Dermis lymphatic vessel endothelial cell (primary cell): ENCODE measurements at places on chromosomes 2 and 18. TPM values are rescaled to one million over a fixed set of nuclear protein-coding genes. Genes with fewer than 3 reads are reported as not detected.

Gene B4GALT6
- 4.7 and 5.0 TPM in 2 replicates for total RNA-seq

Gene RNF181
- 200 and 267 TPM in 2 replicates for total RNA-seq

Gene HOXD9
- 17.0 and 33.7 TPM in 2 replicates for total RNA-seq

Gene PROKR1
- not detected in 2 replicates for total RNA-seq

Gene CACNB4
- total RNA-seq: 0.11 and 0.26 TPM in 2 replicates

Gene NOSTRIN
- total RNA-seq: 0.09 and 0.22 TPM in 2 replicates

Gene ABCB6
- 18.7 and 25.5 TPM in 2 replicates for total RNA-seq

Gene MLPH
- total RNA-seq: 0.52 and 3.3 TPM in 2 replicates

Gene LIMS4
- total RNA-seq: 45.6 and 52.5 TPM in 2 replicates

Gene UGT1A4
- total RNA-seq: not detected in 2 replicates

Gene CCDC74B
- total RNA-seq: 0.17 and 5.0 TPM in 2 replicates
